Urinary bladder (tissue), 4 donors: ENCODE measurements at places on chromosomes 1 and 21. TPM values are rescaled to one million over a fixed set of nuclear protein-coding genes. Genes with fewer than 3 reads are reported as not detected.

GRCh38 chr1:22976461-22977243 is 4.0 kb upstream of the LACTBL1 start:
- no peak for DNase-seq

DNA sequence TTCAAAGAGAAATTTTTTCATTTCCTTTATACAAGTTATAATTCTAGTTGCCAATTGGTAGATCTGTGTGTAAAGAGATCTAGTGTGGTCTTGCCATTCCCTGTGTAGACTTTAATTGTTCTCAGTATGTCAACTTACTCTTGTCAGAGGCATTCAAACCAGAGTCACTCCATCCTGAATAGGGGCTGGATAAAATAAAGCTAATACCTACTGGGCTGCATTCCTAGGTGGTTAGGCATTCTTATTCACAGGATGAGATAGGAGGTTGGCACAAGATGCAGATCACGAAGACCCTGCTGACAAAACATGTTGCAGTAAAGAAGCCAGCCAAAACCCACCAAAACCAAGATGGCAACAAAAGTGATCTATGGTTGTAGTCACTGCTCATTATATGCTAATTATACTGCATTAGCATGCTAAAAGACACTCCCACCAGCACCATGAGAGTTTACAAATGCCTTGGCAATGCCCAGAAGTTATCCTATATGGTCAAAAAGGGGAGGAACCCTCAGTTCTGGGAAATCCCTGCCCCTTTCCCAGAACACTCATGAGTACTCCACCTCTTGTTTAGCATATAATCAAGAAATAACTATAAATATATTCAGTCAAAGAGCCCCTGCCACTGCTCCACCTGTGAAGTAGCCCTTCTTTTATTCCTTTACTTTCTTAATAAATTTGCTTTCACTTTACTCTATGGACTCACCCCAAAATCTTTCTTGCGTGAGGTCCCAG is 74.0 kb upstream of the ADAMTS5 start:
- no peak for DNase-seq

- DNase-seq, result no peak
These were observed 166.1 kb upstream of the SAMSN1 start for GRCh38 chr21:14712121-14712715.

GRCh38 chr1:218294546-218294945 is 9.5 kb downstream of the RRP15 start:
- no peak for DNase-seq

GRCh38 chr1:84998642-84999280 is 1.8 kb upstream of the MCOLN2 start:
- no peak for DNase-seq

DNA sequence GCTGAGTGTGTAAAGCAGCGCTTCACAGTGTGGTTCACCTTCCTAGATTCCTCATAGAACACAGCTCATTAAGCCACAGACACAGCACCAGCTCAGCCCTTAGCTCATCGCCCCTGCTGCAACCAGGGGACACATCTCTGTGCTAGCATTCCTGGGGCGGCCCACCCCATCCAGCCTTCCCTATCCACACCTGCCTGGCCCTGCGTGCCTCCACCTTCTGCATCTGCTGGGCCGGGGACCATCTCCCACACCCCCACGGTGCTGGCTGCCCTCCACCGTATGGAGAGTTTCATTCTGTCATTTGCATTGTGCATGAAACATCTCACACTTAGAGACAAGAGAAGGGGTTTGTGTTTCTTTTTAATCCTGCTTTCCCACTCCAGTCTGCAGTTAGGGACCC is 35.8 kb upstream of the PRSS38 start:
- no peak for DNase-seq

- no peak for DNase-seq
These were observed 267.8 kb downstream of the FOXD2 start for GRCh38 chr1:47705517-47706130.

SLC45A1 gene
- polyA plus RNA-seq, result 9.1 TPM

EPHB2 gene
- 2.6 TPM for polyA plus RNA-seq

TMEM200B gene
- 40.7 TPM for polyA plus RNA-seq

GJA8 gene
- polyA plus RNA-seq, result not detected
